ENCODE measurements at places on chromosomes 12 and 14.

DNA sequence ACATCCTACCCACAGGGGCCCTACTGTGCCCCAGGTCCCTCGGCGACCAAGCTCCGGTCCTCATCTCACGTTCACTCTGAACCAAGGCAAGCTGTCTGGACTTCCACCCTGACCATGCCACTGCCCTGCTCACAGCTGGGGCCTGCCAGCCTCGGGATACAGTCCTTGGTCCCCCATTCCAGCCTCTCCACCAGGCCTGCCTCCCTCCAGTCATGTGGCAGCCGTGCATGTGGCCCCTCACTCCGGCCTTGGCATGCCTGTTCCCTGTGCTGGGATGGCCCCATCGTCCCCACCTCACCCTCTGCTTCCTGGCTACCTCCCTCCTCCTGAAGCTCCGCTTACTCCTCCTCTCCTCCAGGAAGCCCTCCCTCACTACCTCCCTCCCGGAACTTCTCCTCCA lies 38.6 kb upstream of the DLK1 start:
- DNase-seq = no peak

- no peak for DNase-seq
Measured at GRCh38 chr12:132148368-132149045, 4.2 kb downstream of the NOC4L start.

DNA sequence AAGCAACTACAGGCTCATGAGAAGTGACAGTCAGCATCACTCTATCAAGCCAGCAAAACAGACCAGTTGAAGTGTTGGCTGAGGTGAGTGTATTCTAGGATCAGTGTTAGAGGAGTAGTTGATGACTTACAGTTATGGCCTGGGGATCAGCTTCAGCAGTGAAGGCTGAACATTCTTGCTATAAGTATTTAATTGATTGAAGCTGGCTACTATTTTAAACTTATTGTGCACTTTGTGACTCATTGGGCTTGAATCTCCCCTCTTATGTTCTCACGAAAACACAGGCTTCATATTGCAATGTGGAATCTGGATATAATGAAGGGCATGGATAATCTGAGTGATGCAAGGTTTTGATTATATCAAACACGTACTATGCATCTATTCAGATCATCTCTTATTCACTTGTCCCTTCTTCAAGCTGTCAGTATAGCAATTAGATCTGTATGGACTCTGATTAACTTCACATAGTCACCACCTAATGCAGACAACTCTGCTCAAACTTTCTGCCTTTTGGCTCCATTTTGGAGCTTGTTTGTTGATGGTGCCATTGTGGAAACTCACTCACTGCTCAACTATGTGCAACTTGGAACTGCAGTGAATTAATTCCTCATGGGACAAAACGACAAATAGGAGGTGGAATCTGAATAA lies 309.2 kb downstream of the SLC16A7 start:
- DNase-seq = no peak

GRCh38 chr14:103973354-103973753 lies 31.0 kb upstream of the RD3L start:
- no peak for DNase-seq

- DNase-seq = no peak
Measured at GRCh38 chr12:7493006-7493405, 10.6 kb downstream of the CD163 start.

- no peak for DNase-seq
Measured at GRCh38 chr12:112656141-112656540, 135.4 kb upstream of the RPH3A start.

DNA sequence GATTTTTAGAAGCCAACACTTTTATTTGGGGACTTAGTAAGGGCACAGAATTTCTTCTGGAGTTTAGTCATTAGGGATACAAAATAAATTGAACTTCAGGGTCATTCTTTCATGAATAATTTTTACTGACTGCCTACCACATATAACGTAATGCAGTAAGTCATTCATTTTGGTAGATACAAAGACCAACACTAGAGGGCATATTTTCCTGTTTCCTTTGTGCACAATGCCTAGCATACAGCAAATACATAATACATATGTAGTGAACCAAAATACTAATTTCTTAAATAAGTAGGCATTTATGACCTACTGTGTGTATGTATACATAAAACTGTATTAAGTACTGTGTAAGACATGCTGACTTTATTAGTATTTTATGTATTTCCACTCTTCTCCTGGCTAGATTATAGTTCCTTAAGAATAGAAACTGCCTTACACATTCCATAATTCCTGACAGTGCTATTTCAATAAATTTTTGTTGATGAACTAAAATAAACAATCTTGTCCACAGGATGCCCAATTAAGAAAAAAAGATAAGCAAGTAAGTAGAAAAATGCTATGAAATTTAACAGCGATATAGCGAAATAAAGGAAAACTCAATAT lies 47.9 kb downstream of the PPP1R12A start:
- no peak for DNase-seq

GRCh38 chr14:51118993-51119392 lies 24.1 kb upstream of the TRIM9 start:
- no peak for DNase-seq

GRCh38 chr12:51421266-51421884 lies 3.3 kb upstream of the SLC4A8 start:
- DNase-seq = no peak

- no peak for DNase-seq
Measured at GRCh38 chr12:45509187-45509586, 220.3 kb upstream of the ARID2 start.

- no peak for DNase-seq
Measured at GRCh38 chr12:132159555-132160003, 15.3 kb downstream of the NOC4L start.

DNA sequence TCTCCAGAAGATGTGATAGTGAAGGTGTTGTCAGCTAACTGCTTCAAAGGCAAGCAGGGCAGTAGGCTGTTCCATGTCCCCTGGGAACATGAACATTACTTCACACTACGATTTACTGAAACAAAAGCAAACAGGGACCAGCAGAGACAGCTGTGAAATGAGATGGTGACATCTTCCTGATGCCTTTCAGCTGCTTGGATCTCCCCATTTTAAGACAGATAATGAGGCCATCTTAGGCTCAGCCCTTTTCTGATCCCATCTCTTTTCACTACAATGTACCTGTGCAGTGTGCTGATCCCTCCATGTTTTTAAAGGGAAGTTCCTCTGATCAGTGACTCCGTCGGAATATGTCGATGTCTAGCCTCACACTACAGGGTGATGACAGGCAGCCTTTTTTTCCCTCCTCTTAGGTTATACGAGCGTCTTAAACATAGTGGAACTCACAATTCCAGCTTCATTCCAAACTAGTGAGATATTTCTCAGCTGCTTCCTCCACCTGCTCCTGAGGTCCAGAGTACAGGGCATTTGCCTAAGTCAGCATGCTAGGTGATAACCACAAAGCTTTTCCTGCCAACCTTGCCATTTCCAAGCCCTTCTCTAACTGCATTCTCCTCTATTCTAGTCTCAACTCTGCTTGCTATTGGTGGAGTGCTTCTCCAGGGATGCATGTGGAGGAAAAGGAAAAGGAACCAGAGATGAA lies 87.6 kb upstream of the EGLN3 start:
- no peak for DNase-seq

- DNase-seq = no peak
Measured at GRCh38 chr12:123468786-123469185, 10.8 kb downstream of the SNRNP35 start.

GRCh38 chr12:28941248-28941647 lies 207.8 kb upstream of the FAR2 start:
- no peak for DNase-seq

- no peak for DNase-seq
Measured at GRCh38 chr14:33774161-33774560, 176.7 kb downstream of the EGLN3 start.

- DNase-seq = no peak
Measured at GRCh38 chr14:90429754-90430153, 32.9 kb downstream of the CALM1 start.
